H1 (cell line): ENCODE measurements at places on chromosomes 2 and 18. TPM values are rescaled to one million over a fixed set of nuclear protein-coding genes. Genes with fewer than 3 reads are reported as not detected.
A peak's percentile ranks its signal among the peaks of the same experiment; 100 is the strongest.

ACTG2 gene
- 11.0 and 13.7 TPM in 2 replicates for total RNA-seq

CPLX4 gene
- total RNA-seq: not detected in 2 replicates

DNA sequence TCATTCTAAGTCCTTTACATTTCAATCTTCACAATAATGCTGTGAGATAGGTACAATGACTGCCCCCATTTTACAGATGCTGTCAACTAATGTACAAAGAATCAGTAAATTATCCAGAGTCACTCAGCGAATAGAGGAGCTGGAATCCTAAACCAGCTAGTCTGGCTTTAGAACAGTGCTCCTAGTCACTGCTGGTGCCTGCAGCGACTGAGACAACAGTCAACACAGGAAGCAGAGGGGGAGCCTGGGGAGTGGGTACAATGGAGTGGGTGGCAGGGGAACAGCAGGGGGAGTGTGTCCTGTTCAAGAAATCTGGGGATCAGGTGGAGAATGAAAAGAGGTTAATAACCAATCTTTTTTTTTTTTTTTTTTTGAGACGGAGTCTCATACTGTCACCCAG, 37.3 kb downstream of the CCDC93 start:
- no peak overlapping the region for H3K27ac ChIP-seq
- no peaks in the 10 kb centered on the region for H3K4me1 ChIP-seq
- no peaks in the 10 kb centered on the region for H3K27me3 ChIP-seq
- H3K4me3 ChIP-seq: no peak overlapping the region

DNA sequence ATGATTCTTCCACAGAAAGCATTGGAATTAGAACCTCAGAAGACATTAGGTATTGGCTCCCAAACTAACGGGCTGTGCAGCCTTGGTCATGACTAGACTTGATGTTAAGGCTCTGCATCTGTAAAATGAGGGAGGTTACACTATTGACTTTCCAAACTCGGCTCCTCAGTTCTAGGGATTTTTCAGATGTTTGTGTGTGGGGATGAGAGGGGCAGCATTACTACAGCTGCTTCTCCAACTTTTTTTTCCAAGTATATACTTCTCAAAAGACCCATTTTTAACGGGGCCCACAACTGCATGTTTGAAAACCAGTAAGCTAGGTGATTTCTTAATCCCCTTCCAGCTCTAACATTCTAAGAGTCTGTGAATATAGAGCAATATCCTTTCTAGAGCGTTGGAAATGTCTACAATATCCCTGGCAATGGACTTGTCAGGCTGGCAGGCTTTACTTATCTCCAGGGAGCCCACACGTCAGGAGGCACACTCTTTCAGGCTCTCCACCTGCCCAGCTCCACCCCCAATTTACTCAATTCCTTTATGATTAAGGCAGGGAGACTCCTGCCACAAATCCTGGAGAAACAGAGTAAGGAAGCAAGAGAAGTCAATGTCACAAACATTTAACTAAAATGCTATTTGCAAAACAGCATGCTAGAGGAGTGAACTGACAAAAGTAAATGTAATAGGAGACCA, 844 bp upstream of the MPV17 start:
- no peaks in the 10 kb centered on the region for H3K27me3 ChIP-seq
- no peak for DNase-seq
- H3K4me1 ChIP-seq: no peaks in the 10 kb centered on the region
- H3K36me3 ChIP-seq: peaks cover 17% of the 10 kb centered on the region
- H3K4me3 ChIP-seq: peak overlapping the region; percentile 86
- H3K27ac ChIP-seq: peak overlapping the region; percentile 94

DNA sequence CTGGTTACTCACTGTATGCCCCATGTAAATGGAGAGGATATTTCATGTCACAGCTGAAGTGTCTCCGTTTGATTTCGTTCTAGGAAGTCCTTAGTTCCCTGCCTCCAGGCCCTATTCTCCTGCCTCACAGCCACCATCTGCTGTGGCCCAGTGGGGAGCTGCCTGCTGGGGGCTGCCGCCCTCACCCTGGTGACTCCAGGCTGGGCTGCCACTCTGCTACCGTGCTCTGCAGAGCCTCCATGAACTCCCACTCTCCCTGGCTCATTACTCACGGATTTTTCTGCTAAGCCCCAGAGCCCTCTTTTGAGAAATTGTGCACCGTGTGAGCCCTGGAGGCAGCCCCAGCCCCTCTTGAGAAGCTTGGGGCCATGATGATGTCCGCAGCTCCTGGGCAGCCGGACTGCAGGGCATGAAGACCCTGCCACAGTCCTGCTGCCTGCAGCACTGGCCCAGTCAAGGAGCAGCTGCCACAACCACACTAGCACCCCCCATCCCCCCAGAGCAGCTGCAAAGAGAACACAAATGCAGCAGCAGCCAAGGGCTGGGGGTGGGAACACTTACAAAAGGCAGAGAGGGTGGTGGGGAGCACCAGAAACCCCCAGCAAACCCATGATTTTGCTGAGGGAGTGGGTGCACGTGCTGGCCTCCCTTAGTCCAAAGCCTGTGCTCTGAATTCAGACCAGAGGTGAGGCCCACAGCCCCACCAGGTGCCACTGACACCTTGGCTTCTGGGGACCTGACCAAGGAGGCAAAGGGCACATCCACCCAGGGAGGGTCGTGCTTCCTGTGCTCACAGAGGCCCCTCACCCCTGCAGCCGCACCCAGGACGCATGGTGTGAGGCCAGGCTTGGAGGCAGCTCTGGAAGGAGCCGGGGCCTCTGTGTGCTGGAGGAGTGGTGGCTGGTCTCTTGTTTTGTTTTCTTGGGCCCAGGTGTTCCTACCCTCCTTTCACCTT, 270.2 kb upstream of the RAB6C start:
- H3K36me3 ChIP-seq: no peaks in the 10 kb centered on the region
- no peaks in the 10 kb centered on the region for H3K27me3 ChIP-seq
- DNase-seq: peak; percentile 44
- no peak overlapping the region for H3K27ac ChIP-seq

DNA sequence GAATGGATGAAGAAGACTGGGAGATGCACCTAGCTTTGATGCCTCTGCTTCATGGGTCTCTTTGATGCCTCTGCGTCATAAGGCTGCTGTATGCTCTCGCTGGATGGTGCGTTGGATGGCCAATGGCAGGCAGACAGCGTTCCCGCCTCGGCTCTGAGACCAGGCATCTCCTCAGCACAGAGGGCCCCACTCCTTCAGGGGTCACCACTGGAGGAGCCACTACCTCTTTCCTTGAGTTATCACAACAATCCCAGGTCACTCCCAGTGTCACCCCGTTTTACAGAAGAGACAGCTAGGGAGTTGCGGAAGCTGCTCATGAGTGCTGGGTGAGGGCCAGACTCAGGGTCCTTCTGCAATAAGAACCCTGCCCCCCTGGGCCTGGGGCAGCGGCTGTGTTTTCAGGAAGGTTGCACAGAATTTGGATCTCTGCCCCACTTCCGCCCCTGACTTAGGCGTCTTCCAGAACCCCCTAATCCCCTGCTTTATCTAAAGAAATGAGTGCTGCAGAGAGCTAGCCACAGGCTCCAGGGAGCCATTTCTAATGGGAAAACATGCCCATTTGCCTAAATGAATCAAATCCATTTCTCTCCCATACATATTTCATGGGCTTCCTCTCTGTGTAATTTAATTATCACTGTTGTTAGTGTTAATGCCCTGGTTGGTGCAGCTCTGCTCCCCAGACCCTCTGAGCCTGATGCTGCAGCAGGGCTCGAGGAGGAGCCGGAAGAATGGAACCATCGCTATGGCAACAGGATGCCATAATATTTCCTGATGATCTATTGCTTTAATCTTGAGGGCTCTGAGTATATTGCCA, 131.8 kb upstream of the HS6ST1 start:
- no peaks in the 10 kb centered on the region for H3K4me1 ChIP-seq
- peak; percentile 39 for DNase-seq
- H3K36me3 ChIP-seq: no peaks in the 10 kb centered on the region
- no peak overlapping the region for H3K27ac ChIP-seq

DNA sequence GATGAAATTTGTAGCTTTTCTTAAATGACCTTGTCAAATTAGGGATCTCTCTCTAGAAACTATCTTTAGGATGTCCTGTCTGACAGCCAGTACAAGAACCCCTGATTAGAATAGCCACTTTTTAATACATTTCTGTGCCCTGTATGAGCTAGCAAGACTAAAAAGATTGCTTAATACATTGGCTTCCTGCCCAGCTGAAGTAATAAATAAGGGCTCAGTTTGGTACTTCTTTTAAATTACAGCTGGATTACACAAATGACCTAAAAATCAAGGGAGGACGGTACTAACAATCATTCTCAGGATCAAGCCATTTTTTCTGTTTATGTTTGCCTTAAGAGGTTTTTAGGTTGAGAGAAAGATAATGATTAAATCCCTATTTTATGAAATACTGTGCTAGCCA, 11.6 kb upstream of the OLA1 start:
- DNase-seq: no peak
- no peak overlapping the region for H3K27ac ChIP-seq
- no peak overlapping the region for H3K4me3 ChIP-seq
- H3K36me3 ChIP-seq: no peaks in the 10 kb centered on the region
- no peaks in the 10 kb centered on the region for H3K27me3 ChIP-seq

DNA sequence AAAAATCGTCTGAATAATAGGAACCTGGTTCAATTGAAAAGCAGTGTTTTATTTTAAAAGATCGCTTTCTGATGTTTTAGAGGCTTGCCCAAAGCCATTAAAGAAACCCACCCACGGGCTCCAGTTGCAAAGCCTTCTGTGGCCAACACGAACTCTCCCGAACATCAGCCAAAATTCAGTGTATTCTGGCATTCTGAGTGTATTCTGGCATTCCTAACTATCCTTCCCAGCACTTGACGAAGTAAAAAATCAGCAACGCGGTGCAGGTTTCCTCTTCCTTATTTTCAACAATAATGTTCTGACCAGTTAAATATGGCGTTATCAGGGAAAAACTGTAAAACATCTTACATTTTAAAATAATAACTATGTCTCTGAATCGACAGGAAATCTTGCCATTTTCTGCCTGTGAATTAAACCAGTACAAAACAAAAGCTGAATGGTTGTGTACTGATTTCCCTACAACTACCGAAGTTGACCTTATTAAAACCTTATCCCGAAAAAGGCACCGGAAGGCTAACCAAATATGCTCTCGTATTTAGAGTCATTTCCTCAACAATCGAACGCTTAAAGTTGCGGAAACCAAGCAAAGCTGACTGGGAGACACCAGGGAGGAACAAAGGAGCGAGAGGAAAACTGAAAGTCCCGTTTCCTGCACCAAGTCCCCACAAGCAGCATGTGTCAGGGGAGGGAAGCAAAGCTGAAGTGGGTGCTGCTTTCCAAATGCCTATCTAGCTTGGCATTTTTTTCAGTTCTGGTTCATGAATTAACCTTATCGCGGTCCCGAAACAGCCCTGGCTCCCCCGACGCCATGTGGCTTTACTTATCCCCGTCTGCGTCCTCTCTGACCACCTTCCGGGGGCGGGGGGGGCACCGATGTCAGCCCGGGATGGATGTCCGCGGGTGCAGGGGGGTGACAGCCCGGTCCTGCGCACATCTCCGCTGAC, 44.3 kb downstream of the ZNF516 start:
- peak overlapping the region; percentile 48 for H3K4me3 ChIP-seq
- DNase-seq: peak; percentile 52
- no peak overlapping the region for H3K27ac ChIP-seq
- peaks cover 9% of the 10 kb centered on the region for H3K27me3 ChIP-seq
